ENCODE measurements at places on chromosomes 7 and 10. TPM values are rescaled to one million over a fixed set of nuclear protein-coding genes. Genes with fewer than 3 reads are reported as not detected.

CHRM2 gene
- 0.09 TPM for total RNA-seq

MPP7 gene
- total RNA-seq: 35.8 TPM

GRCh38 chr10:114753126-114753525, 68.5 kb upstream of the FHIP2A start:
- DNase-seq: no peak

TMEM196 gene
- total RNA-seq: not detected

- DNase-seq: no peak
Observed at GRCh38 chr10:86366902-86367151, 232 bp upstream of the GRID1 start.

DNA sequence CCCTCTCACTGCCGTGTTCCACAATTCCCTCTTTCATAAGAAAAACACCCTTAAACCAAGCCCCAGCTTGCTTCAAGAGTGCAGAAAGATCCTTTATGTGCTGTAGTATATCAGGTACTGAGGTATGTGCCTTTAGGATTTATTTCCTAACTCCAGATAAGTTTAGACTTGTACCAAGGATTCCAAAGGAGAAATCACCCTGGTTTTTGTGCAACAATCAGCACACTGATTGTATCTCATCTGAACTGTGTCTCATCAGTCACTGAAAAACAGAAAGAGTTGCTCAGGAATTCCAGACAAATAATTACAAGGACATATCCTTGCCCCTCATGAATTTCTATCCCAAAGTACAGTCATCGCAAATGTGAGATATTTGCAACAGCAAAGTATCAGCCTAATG, 77.2 kb upstream of the PTPRZ1 start:
- DNase-seq: no peak

TMEM184A gene
- total RNA-seq: not detected

DNA sequence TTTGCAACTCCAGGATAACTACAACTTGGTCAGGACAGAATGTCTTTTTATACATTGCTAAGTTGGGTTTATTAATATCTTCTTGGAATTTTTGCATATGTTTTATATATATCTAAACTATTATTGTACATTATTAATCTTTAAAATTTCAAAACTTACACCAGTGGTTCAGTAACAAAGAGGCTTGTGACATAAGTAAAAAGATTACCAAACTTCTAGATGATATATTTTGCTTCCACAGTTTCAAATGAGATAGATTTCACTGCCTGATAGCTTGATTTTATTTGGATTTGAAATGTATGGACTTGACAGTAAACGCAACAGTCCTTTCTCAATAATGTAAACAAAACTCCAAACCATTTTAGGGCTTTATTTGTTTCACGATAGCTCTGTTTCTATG, 701.2 kb upstream of the IGFBP3 start:
- DNase-seq: no peak

SAP25 gene
- 61.2 TPM for total RNA-seq

SEMA4G gene
- total RNA-seq: 2.2 TPM

GPR85 gene
- total RNA-seq: not detected

DNA sequence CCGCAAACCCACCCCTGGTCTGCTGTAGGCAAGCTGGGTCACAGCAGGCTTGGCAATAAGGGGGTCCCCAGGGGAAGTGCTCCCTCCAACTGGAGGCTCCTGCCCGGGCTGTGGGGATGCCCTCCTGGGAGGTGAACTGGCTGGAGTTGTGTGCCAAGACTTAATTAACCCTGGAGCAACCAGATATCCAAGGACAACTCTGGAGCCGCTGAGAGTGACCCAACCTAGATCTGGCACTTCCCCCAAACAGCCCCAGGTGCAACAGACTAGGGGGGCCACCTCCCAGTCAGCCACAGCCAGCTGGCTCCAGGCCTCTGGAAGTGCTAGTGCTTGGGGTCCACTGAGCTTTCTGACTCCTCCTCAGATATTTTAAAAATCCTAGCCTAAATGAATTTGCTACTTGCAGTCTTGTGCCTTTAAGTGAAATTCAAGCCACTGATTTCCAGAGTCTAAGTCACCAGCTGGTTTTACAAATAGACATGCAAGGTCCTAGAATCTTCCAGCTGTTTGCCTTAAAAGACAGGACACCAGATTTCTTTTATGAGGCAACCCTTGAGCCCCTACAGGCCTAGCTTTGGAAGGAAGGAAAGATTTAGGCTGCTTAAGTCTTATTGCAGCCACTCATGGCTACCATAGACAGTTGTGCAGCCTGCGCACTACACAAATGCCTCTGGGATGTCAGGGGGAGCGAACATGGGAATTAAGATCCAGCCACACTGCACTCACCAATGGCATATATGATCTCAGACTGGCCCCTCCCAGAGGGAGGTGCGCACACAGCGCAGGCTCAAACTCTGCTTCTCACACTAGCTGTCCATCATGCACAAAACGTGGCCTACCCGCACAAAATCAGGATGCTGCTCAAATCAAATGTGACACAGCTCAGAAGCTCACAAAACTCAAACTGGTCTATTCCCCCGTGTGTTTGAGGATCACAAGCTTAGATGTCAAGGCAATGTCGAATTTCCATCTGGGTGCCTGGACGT, 42.6 kb upstream of the MYL10 start:
- DNase-seq: no peak

- DNase-seq: no peak
Observed at GRCh38 chr10:100043796-100044195, 34.0 kb upstream of the DNMBP start.

KIFBP gene
- 14.2 TPM for total RNA-seq

DNA sequence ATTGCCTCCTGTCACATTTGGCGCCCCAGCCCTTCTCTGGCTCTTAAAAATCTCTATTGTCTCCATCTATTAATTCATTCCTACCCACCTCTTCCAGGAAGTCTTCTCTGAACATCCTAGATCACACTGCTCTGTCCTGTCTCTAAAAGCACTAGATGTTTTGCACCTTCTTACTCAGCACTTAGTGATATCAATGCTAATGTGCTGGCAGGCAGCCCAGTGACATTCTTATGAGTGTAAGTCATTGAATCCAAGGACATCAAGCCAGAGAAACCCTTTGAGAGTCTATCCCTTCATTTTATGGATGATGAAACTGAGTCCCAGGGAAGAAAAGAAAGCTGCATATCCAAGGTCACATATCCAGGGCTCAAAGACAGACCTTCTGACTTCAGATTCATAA, 48.3 kb upstream of the PAX2 start:
- DNase-seq: no peak

ASB10 gene
- total RNA-seq: not detected

- no peak for DNase-seq
Observed at GRCh38 chr7:115678086-115678982, 352.2 kb downstream of the TFEC start.

DNA sequence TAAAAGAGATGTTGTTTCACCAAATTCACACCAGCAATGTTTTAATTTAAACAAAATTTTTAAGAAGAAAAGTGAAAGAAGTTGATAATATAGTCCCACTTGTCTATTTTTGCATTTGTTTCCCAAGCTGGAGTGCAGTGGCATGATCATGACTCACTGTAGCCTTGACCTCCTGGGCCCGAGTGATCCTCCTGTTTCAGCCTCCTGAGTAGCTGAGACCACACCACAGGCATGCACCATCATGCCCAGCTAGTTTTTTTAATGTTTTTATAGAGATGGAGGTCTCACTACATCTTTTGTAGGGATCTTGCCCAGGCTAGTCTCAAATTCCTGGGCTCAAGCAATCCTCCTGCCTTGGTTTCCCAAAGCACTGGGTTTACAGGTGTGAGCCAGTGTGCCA, 14.1 kb upstream of the NDUFA5 start:
- no peak for DNase-seq

DNA sequence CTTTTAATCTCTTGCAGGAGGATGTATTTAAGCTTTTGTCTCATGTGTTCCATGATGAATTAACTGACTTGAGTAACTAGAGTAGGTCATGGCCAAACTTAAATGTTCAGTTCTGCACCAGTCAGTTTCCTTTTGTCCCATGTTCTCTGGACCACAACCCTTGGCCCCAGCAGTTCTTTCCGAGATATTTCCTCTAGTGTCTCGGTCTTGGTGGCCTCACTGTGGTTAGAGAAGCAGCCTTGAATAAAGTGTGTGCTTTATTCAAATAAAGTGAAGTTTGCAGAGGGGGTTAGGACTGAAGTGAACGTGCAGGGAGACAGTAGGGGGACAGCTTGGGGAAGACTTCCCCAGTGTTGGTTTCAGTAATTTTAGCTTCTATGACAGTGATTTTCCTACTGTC, 9.3 kb downstream of the ZNF212 start:
- no peak for DNase-seq

GRCh38 chr7:76020031-76020714, 25.8 kb upstream of the TMEM120A start:
- DNase-seq: peak; percentile 64

TMEM176B gene
- total RNA-seq: not detected

DNA sequence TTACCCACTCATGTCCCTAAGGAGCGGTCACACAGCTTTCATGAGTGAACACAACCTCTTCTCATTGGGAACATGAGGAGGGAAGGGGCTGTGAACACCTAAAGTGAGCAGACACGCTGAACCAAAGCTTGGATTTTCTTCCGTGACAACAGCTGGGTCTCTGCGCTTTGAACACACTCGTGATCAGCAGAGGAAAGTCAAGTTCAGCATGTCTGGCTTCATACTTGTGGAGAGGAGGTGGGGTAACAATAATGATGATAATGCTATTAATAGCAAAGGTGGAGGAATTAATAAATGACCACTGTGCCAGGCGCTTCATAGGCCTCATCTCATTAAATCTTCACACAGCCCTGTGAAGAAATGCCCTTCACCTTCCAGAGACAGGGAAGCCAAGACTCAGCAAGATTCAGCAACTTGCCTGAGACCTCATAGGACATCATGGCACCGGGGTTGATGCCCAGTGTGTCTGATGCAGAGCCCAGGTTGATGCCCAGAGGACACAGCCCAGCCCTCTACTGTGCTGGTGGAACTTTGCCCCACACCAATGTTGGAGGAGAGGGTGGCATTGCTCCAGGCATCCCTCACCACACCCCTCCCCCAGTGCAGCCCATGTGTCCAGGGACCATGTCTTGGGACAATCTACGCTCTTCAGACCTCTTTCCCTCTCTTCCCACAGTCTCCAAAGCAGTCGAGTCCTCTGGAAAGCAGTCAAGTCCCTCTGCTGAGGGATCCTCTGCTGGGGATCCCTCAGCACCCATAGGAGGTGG, 40.6 kb downstream of the GSDME start:
- no peak for DNase-seq

DNA sequence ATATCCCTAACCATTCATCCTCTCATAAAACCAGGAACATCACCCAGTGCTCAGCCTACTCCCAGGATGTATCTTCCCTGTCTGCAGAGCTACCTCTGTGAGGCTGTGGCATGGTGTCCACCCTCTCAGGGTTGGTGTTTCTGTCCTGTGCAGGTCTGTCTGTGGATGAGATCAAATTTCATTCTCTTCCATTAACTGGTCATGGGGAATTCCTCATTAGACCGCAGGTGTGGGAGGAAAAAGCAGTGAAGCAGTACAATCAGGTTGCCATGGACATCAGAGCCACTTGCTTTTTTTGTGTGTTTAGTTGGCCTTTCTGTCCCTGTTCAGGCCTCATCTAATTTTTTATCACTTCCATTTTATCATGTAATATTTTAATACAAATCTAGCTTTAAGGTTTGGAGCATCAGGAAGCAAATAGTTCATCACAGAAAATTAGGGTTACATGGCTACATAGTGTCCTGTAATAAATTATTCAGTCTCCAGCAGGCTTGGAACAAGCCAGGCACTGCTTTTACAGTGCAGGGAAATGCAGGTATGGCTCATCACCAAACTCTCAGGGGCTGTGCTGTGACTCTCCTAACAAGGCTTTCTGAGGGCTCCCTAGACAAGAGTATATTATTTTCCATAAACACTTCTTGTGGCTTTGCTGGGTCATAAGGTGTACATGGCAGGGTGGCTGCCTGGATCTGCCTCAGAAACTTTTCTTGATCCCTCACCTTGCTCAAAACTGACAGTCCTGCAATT, 594.9 kb upstream of the IGFBP3 start:
- DNase-seq: no peak

DNA sequence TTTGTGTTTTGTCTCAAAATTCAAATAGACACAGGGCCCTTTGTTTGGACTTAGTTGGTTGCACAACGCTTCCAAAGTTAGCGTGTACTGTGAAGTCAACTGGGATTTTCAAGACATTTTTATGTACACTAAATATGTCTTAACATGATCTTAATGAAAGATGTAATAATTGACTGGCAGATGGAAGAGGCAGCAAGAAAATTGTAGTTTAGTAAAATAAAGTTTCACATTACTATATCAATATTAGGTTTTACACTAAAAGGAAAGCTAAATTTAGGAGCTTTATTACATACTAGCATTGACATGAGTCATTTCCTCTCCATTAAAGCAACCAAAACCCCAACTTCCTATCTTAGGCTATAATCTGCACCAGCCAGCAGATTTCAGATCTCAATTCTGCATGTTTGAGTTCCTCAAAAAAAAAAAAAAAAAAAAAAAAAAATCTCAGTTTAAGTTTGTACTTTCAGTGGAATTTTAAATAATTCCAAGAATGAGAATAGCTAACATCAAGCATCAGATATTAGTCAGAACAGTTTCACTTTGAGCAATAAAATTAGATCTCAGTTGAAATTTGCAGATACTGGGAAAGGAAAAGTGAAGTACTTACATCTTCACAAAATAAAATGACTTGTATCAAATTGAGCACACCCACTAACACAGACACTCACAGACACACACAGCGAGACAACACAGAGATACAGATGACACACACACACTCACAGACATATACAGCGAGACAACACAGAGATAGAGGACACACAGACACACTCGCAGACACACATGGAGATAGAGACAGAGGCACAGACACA, 346.6 kb upstream of the KLF6 start:
- no peak for DNase-seq

GRCh38 chr7:155860840-155861479, 48.7 kb upstream of the SHH start:
- no peak for DNase-seq

- no peak for DNase-seq
Observed at GRCh38 chr7:116407165-116407564, 92.4 kb upstream of the CAV2 start.

- DNase-seq: no peak
Observed at GRCh38 chr7:146054909-146055308, 61.7 kb upstream of the CNTNAP2 start.

GRCh38 chr7:100128637-100128963, 1.8 kb downstream of the MBLAC1 start:
- no peak for DNase-seq

- DNase-seq: no peak
Observed at GRCh38 chr7:149292462-149292823, 30.4 kb downstream of the ZNF783 start.

GRCh38 chr10:93435621-93436397, 46.3 kb downstream of the MYOF start:
- no peak for DNase-seq

CPA2 gene
- 1.7 TPM for total RNA-seq

- no peak for DNase-seq
Observed at GRCh38 chr10:33073641-33074415, 115.8 kb upstream of the ITGB1 start.

AKR1D1 gene
- 0.20 TPM for total RNA-seq

DNA sequence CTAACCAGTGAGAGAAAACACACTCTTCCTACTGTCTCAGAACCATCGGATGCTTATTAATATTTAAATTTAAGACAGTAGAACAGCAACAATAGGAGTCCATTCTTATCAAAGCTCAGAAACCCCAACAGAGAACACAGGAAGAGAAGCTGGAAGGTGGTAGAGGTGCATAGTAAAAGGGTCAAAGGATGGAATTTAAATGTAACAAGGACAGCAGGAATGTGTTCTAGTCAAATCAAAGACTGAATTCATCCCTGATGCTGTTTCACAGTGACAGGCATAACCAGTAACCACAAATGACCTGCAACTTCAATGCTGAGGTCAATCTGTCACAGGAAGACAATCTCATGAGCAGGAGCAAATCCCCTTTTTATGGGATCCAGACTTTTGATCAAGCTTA, 1259.7 kb downstream of the XPNPEP1 start:
- no peak for DNase-seq

CCNJ gene
- 5.9 TPM for total RNA-seq

All from T-cell (primary cell).